ENCODE measurements at places on chromosomes 3 and 15. TPM values are rescaled to one million over a fixed set of nuclear protein-coding genes. Genes with fewer than 3 reads are reported as not detected.

GRCh38 chr3:127970966-127971592 is 56.0 kb downstream of the KBTBD12 start:
- H3K4me3 ChIP-seq: no peak overlapping the region
- no peak overlapping the region for H3K27ac ChIP-seq
- DNase-seq: peak; percentile 45
- H3K4me1 ChIP-seq: no peaks in the 10 kb centered on the region
- H3K27me3 ChIP-seq: no peaks in the 10 kb centered on the region
- no peaks in the 10 kb centered on the region for H3K36me3 ChIP-seq

DNA sequence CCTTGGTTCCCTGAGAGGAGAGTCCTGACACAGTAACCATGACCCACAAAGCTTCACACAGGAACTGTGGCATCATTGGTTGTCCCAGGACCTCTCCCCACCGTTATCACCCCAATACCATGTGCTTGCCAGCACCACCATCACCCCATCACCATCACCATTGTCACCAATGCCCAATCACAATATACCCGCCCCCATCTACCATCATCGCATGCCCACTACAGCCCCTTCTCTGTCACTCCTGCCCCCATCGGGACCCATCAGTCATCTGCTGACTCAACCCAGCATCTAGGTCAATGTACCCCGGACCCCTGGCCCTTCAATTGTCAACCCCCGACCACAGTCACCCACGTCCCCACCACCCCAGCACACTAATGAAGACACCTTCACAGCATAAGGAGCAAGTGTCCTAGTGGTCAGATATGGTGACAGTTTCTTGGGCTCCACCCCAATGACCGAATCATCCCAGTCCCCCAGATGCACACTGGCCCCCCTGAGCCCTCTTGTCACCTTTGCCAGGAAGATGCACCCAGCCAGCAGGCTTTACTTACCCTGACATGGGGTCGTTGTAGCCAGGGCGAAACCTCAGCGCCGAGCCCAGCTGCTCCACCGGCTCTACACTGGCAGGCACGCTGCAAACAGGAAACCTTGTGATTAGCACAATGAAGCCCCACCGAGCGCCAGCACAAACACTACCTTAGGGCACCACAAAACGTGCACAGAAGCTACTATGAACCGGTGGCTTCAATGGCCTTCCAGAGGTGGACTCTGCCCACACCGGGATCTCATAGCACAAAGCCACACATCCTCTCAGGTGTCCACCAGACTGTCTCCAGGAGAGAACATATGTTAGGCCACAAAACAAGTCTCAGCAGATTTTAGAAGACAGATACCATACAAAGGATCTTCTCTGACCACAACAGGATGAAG is 25.1 kb downstream of the SHISA5 start:
- H3K4me1 ChIP-seq: peaks cover 3% of the 10 kb centered on the region
- no peak for DNase-seq
- H3K36me3 ChIP-seq: peaks cover 6% of the 10 kb centered on the region
- H3K4me3 ChIP-seq: no peak overlapping the region
- H3K27ac ChIP-seq: no peak overlapping the region

SKIC8 gene
- 43.8 TPM for total RNA-seq

DNA sequence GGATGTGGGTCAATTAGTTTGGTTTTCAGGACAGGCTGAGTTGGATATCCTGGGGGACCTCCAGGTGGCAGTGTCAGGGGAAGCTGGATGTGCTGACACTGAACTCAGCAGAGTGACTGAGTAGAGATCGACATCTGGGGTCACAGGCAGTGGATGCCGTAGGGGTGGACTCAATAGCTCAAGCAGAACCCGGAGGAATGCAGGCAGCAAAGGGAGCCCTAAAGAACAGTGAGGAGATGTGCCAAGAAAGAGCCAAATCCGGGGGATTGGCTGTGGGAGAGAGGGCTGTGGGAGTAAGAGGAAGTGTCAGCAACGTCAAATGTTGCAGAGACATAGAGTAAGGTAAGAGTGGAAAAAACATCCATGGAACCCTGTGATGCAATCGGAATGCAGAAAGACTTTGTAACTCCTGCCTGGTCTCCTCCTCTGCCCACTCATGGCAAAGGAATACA is 11.6 kb downstream of the CCR5AS start:
- H3K27me3 ChIP-seq: no peaks in the 10 kb centered on the region
- DNase-seq: peak; percentile 45
- no peak overlapping the region for H3K4me3 ChIP-seq

- H3K27ac ChIP-seq: no peak overlapping the region
- H3K36me3 ChIP-seq: peaks cover 30% of the 10 kb centered on the region
- H3K4me3 ChIP-seq: no peak overlapping the region
Measured at GRCh38 chr3:176776622-176777175, 420.6 kb downstream of the TBL1XR1 start.

FGF7 gene
- total RNA-seq: not detected

- DNase-seq: no peak
- no peaks in the 10 kb centered on the region for H3K27me3 ChIP-seq
- no peak overlapping the region for H3K4me3 ChIP-seq
- H3K27ac ChIP-seq: no peak overlapping the region
- H3K36me3 ChIP-seq: peaks cover 54% of the 10 kb centered on the region
Measured at GRCh38 chr15:41056810-41057209, 59.3 kb downstream of the INO80 start.

PTPRG gene
- 69.3 TPM for total RNA-seq

DNA sequence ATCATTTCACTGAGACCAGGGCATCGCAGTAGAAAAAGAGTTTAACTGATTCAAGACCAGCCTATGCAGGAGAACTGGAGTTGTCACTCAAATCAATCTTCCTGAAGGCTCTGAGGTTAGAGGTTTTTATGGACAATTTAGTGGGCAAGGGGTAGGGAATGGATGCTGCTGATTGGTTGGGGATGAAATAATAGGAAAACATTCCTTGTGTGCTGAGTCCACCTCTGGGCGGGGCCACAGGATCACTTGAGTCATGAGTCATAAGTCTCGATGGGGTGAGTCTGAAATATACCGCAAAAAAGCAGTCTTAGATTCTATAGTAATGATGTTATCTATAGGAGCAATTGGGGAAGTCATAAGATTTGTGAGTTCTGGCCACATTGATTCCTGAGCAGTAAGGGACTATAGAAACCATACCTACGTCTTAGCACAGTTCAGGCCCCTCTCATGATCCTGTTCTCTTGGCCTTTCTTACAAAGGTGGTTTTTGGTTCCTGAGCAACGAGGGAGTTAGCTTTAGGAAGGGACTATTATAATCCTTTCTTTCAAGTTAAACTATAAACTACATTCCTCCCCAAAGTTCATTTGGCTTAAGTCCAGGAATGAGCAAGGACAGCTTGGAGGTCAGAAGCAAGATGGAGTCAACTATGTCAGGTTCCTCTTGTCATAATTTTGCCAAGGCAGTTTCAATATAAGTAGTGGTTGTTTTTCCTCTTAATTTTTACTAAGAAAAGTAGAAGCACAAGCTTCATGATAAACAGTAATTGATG is 2.7 kb upstream of the OPA1 start:
- DNase-seq: no peak
- no peak overlapping the region for H3K27ac ChIP-seq
- no peaks in the 10 kb centered on the region for H3K4me1 ChIP-seq
- H3K4me3 ChIP-seq: no peak overlapping the region

DNA sequence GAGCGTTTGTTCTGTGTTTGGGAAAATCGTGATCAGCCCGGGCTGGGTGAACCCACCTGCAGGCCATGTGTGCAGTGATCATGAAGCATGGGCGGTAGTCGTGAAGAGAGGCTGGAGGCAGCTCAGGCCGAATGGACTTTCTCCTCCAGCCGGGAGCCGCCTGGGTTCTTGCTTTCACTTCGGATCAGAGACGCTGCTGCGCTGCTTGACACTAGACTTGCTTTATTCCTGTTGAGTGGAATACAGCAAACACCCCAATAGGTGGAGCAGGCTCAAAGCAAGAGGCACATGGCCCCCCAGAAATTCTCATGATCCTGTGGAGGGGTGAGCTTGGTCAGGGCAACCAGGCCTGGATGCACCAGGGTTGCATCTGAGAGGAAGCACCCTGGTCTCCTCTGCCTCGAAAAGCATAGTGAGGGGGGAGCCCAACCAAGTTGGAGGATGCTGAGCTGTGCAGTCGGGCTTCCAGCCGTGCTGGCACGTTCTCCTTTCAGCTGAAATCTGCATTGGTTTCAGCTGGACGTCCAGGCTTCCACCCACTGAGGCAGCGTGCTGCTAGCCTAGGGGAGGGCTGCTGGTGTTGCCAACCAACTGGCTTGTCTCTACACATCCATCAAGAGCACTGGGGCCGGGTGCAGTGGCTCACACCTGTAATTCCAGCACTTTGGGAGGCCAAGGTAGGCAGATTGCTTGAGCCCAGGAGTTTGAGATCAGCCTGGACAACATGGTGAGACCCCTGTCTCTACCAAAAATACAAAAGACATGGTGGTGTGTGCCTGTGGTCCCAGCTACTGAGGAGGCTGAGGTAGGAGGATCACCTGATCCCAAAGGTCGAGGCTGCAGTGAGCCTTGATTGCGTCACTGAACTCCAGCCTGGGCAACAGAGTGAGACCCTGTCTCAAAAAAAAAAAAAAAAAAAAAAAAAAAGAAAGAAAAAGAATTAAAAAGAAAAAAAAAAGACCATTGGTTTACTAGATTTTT is 2.8 kb upstream of the NRROS start:
- H3K36me3 ChIP-seq: no peaks in the 10 kb centered on the region
- no peaks in the 10 kb centered on the region for H3K27me3 ChIP-seq
- no peak overlapping the region for H3K4me3 ChIP-seq
- peaks cover 2% of the 10 kb centered on the region for H3K4me1 ChIP-seq
- DNase-seq: no peak

GRCh38 chr3:172666181-172666872 is 44.5 kb downstream of the NCEH1 start:
- peaks cover 16% of the 10 kb centered on the region for H3K36me3 ChIP-seq
- no peak overlapping the region for H3K4me3 ChIP-seq
- H3K27ac ChIP-seq: no peak overlapping the region
- H3K4me1 ChIP-seq: no peaks in the 10 kb centered on the region

SLC28A1 gene
- total RNA-seq: not detected

DNA sequence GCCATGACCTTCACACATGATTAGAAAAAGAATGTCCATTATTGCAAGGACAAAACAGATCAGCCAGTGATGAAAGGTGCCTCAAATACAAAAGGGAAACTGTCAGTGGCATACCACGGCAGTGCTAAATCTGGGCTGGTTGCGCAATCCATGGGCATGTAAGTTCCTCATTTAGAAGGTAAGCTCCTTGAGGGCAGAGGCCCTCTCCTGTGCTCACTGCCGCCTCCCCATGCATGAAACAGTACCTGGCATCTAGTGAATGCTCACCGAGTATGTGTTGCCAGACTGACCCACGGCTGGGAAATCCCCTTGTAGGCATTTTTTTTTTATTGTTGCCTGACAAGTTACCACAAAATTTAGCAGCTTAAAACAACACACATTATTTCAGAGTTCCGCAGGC is 312.1 kb upstream of the CHRM5 start:
- no peaks in the 10 kb centered on the region for H3K27me3 ChIP-seq
- H3K4me3 ChIP-seq: no peak overlapping the region
- no peaks in the 10 kb centered on the region for H3K36me3 ChIP-seq
- DNase-seq: no peak
- H3K27ac ChIP-seq: no peak overlapping the region

ISG20 gene
- 4.4 TPM for total RNA-seq
